ENCODE measurements at places on chromosomes 5 and 9.

DNA sequence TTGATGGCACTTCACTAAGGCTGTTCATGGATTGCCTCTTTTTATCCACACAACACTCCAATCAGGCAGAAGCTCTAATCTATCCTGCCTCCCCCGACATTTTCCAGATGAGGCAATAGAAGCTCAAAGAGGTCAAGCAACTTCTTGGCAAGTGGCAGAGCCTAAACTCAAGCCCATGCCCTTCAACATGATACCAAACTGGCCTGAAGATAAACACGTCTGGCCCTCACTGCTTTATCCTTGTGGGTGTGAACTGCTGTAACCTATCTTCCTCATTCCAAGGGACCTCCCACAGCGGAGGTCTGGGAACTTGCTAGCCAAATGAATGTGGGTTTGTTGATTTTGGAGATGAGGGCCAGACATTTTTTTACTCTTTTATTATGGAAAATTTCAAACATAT is 9.5 kb downstream of the SLC35A4 start:
- no peak for DNase-seq

DNA sequence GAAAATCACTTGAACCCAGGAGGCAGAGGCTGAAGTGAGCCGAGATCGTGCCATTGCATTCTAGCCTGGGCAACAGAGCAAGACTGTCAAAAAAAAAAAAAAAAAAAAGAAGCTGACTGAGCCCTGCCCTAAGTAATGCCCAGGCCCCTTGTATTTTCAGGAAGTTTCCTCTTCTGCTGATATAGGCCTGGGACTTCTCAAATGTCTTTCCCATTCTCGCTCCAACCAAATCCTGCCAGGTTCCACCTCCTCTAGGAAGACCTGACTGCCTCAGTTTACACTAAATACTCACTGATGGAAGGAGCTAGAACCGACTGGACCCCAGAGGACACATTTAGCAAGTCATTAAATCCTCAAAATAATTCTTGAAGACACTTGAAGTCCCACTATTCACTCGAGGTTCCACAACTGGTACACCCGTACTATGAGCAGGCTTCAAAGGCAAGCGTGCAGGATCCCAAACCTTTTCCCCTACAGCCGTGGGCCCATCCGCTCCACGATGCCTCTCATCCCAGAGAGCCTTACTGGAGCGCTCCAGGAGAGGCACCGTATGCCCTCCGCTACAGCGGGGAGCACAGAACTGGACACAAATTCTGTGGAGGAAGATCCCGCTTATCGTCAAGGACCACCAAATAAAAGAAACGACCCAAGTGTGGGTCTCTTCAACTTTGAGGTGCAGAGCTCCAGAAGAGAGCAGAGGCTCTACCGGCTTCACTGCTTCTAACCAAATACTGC is 676 bp downstream of the NOL6 start:
- DNase-seq, result no peak

DNA sequence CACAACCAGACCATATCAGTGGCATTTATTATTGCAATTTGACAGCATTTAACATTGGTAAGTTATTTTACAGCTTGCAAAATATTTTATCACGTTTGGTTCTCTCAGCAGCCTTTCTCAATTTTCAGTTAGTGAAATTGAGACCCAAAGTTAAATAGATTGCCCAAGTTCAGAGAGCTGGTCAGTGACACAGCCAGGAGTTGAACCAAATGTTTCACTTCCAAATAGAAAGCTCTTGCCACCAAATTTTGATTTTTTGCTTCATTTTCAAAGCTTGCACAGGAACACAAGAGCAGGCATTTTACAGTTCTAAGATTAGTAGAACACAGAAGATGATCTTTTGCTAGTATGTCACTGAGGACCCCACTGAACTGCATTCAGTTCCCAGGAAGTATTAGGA is 271.5 kb upstream of the C9orf72 start:
- no peak for DNase-seq

DNA sequence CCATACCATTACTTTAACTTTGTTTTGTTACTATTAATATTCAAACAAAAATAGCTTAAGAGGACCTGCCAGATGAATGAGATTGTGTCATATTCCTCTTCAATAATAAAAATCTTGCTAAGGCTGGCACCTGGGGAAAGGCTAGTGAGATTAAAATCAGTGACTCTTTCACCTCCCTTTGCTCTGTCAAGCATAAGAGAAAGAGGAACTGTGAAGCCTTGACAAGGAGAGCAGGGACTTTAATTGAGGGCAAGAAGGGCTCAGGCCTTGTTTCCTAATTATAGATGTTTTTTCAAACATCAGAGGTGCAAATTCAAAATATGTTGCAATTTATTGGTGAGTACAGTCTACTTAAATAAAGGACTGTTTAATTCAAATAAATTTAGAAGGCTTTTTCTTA is 91.7 kb downstream of the SPATA31D1 start:
- DNase-seq, result no peak

DNA sequence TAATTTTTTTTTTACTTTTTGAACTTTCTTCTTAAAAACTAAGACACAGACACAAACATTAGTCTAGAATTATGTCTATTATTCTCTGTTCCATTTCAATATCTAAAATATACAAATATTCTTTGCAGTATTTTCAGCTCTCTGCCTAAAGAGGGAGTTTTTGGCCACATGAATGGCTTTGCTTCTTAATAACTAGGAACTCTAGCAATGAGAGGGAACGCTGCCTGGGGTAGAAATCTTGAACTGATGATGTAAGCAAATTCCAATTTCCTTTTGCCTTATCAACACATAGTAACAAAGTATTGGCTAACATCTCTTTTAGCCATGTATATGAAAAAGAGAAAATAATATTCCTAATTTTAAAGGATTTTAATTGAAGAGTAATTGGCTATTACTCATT is 51.9 kb downstream of the SLC25A46 start:
- DNase-seq, result no peak

- no peak for DNase-seq
These were observed 109.4 kb downstream of the MAT2B start for GRCh38 chr5:163614787-163615186.

GRCh38 chr5:168024306-168024705 is 267.1 kb upstream of the WWC1 start:
- no peak for DNase-seq

DNA sequence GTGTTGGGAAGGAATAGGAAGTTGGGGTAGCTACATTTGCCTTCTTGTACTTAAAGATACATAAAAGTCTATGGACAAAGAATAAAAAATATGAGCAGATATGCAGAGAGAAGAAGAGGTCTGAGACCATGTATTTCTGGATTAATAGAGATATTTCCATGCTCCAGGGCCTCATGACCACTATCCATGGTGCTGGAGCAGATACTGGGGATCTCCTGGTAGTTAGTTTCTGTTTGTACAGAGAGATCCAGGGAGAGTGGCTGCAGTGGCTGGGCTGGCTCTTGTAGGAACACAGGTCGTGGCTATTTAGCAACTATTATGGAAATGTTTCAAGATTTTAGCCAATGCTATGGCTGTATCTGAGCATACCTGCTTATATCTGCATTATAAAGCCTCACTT is 184.2 kb upstream of the TMEM161B start:
- DNase-seq, result no peak

- peak; percentile 80 for DNase-seq
These were observed 25.1 kb downstream of the NFX1 start for GRCh38 chr9:33315371-33315770.

- DNase-seq, result no peak
These were observed 152.3 kb downstream of the TSSK1B start for GRCh38 chr5:113282472-113282871.

GRCh38 chr9:70036641-70037040 is 7.0 kb upstream of the MAMDC2 start:
- DNase-seq, result no peak

- DNase-seq, result no peak
These were observed 140.5 kb upstream of the TUT7 start for GRCh38 chr9:86494644-86495111.

GRCh38 chr5:17893026-17893635 is 258.9 kb downstream of the TAF11L14 start:
- DNase-seq, result no peak

- DNase-seq, result no peak
These were observed 234.2 kb upstream of the ADAMTS16 start for GRCh38 chr5:4905674-4906520.

DNA sequence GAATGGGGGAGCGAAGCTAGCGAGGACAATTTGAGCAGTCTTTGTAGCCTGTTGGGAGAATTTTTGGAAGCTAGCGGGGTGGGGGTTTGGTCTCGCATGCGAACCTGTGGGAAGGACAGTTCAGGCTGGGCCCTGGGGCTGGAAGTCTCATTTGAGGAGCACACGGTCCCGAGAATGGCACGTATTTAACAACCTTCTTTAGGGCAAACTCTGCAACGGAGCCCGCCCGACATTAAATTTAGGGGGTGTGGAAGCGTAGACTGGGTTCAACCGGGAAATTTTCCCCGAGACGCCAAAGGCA is 35.2 kb upstream of the NFIB start:
- no peak for DNase-seq

DNA sequence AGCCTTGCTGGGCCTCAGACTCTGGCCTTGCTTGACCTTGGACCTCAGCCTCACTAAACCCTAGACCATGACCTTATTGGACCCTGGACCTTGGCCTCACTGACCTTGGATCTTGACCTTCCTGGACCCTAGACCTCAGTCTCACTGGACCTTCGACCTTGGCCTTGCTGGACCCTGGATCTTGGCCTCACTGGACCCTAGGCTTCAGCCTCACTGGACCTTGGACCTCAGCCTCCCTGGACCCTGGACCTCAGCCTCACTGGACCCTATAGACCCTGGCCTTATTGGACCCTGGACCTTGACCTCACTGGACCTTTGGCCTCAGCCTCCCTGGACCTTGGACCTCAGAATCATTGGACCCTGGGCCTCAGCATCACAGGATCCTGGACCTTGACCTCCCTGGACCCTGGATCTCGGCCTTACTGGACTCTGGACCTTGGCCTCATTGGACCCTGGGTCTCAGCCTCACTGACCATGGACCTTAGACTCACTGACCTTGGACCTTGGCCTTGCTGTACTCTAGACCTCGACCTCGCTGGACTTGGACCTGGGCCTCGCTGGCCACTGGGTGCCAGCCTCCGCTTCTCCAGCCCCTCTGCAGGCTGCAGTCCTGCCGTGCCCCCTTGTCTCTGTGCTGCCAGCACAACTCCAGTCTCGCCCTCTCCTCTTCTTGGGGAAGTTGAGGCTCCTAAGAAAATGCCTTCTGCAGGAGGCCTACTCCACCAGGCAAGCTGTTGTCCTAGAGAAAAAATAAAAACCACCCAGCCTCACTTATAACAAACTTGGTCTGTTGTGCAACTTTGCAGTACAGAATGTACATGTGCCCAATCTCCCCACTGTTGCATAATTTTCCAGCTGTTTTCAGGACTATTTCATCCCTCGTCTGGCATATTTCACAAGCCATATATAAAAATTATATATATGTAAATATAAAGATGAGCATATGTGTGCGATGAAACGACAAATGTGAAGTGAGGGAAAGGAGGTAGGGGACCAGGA is 11.0 kb upstream of the ADAMTS2 start:
- DNase-seq, result no peak

GRCh38 chr9:111001526-111001925 is 36.7 kb downstream of the LPAR1 start:
- peak; percentile 27 for DNase-seq

- DNase-seq, result no peak
These were observed 5.5 kb upstream of the LYSMD3 start for GRCh38 chr5:90534922-90535321.

DNA sequence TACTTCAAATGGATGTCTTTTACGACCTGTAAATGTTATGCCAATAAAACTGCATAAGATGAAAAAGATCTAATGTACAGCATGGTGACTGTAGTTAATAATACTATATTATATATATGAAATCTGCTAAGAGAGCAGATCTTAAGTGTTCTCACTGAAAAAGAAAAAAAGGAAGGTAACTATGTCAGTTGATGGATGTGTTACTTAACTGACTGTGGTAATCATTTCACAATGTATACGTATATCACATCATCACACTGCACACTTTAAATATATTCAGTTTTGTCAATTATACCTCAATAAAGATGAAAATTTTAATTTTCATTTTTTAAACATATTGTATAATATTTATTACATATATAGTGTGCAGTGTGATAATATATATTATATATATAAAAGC is 31.9 kb downstream of the THBS4 start:
- DNase-seq, result peak; percentile 43

GRCh38 chr9:34413231-34413852 is 36.6 kb upstream of the MYORG start:
- DNase-seq, result no peak

GRCh38 chr5:43540746-43541145 is 16.1 kb downstream of the PAIP1 start:
- DNase-seq, result no peak

GRCh38 chr5:43041110-43041668 is 1.1 kb upstream of the ANXA2R start:
- DNase-seq, result no peak

DNA sequence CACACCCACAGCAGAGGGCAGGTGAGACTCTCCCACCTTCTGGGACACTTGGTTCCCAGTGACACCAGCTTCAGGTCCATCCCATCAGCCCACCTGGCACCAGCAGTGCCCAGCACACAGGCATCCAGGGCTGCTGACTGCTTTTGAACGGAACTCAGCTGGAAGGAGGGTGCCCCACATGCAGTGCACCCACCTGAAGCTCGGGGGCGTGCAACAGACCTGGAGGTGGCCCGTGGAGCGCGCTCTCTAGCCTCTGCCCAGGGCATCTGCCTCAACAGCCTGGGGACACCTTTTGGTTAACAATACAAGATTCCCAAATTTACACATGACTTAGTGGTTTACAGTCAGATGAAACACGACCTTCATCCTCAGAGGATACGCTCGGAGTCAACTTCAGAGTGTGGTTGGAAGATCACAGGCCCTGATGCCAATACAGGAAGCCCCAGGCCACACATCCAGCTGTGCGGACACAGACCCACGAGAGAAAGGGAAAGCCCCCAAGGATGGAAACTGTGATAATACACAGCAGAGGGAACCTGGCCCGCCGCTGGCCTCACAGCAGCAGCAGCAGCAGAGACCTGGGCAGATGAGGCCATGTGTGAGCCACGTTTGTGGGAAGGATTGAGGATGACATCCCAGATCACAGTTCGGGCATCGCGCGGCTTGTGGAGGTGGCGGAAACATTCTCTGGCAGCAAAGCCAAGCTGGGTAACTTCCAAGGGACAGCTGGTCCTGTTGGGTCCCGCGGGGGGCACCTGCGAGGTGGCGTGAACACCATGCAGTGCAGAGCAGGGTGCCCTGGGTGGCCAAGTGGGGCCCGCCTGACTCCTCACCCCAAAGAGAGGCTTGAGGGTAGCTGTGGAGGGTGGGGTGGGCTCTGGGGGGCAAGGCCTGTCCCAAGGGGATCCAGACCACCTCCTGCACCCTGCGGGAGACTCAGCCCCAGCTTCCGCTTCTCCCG is 64.0 kb downstream of the SECISBP2 start:
- no peak for DNase-seq

- no peak for DNase-seq
These were observed 235.9 kb downstream of the AP3B1 start for GRCh38 chr5:78058625-78059024.

DNA sequence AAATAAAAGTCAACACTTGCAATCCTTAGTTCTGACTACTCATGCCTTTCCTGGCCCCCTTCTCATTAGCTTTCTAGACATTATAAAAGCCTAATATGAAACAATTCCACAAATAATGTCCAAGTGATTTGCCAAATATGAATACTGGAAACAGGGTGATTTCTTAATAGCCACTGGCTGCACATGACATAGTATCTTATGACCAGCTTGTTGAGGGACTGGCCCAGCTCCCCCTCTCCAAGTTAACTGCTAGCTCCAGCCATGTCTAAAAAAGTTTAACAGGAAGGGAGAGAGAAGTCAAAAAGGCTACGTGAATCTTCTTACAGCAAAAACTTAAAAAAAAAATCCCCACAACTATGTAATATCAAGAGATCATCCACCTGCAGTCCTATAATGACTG is 1.5 kb downstream of the CERT1 start:
- DNase-seq, result no peak

- DNase-seq, result no peak
These were observed 12.5 kb downstream of the ARAP3 start for GRCh38 chr5:141669520-141669919.

Measured in GF-D8 (cell line).